ENCODE measurements at places on chromosomes 1 and 21. TPM values are rescaled to one million over a fixed set of nuclear protein-coding genes. Genes with fewer than 3 reads are reported as not detected.

GRCh38 chr1:117673405-117673804, 67.6 kb downstream of the TENT5C start:
- DNase-seq = no peak

DNA sequence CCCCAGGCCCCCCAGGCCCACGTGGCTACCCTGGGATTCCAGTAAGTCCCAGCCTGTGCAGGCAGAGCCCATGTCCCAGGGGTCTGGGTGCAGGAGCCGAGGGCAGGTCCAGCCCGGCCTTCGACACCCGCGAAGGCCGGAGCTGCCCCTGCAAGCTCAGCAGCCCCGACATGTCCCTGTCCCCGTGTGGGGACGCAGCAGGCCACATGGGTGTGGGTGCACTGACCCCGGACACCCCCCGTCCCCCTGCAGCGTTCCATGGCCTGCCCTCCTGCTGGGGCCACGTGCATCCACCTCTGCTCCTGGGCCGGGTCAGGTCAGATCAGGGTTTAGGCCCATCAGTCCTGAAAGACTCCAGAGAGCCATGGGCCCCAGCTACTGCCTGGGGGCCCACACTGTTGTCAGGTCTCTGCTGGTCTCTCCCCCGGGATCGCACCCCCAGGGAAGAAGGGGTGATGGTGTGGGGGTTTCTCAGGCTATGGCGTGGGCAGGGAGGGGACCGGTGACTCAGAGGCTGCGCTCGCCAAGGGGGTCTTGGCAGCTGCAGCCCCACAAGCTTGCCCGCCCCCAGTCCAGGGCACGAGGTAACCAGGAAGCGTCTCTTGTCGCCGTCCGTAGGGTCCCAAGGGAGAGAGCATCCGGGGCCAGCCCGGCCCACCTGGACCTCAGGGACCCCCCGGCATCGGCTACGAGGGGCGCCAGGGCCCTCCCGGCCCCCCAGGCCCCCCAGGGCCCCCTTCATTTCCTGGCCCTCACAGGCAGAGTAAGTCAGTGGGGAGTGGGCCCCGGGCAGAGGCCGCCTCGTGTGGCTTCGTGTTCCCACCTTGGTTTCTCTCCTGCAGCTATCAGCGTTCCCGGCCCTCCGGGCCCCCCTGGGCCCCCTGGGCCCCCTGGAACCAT, 37.5 kb downstream of the SLC19A1 start:
- no peak for DNase-seq

- DNase-seq = no peak
Measured at GRCh38 chr1:160330119-160330518, 12.9 kb downstream of the COPA start.

GRCh38 chr1:35808450-35809113, 766 bp downstream of the AGO4 start:
- DNase-seq = peak; percentile 15

DNA sequence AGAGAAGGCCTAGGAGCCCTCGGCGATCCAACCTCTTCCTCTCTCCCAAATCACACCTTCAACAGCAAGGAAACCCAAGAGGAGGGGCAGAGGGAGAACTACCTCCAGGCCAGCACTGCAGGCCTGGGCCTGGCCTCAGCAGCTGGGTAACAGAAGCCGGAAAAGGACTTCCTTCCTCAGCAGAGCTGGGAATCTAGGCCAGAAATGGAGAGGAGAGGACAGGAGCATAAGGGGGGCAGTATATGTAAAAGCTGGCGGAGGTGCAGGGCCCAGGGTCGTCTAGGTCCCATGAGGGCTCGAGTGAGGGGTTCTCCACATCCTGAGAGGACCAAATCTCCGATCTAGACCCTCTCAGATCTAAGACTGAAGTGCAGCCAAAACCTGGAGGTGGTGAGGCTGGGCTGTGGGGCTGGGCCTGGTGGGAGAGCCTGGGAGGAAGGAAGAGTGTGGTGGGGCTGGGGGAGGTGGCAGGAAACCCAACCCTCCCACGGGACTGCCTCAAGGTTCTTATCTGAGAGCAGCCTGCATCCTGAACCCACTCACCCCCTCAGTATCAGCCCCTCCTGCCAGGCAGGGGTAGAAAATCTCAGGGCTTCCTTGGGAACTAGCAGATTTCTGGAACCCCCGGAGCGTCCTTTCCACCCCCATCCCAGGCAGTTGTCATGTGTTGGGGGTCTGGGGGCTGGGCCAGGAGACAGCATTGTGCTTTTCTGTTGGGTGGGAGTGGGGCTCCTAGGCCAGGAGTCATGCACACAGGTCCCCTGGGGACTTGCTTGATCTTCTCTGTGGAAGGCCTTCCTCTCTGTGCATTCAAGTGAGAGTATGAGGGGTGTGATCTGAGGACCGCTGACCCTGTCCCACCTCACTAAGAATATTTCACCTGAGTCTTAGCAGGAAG, 33.0 kb downstream of the PIK3C2B start:
- DNase-seq = no peak

DNA sequence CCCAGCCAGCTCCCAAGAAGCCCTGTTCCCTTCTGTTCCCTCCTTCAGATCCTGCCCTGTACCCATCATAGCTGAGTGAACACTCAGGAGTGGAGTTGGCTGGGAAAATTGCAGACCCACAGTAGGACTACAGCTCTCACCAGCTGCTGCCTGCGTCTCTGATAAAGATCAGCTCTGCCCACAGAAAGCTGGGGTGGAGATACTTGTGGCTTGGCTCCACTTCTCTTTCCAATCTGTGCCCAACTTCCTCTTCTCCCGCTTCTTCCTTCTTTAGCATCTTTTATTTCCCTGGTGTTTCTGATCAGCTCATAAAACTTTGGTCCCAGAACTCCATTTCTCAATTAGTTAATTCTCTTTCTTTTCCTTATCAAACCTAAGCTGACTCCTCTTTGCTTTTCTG, 5.5 kb upstream of the CD1A start:
- peak; percentile 71 for DNase-seq

- DNase-seq = no peak
Measured at GRCh38 chr1:76225526-76225925, 151.0 kb downstream of the ST6GALNAC3 start.

GRCh38 chr1:92701147-92701546, 83.8 kb downstream of the EVI5 start:
- DNase-seq = no peak

DNA sequence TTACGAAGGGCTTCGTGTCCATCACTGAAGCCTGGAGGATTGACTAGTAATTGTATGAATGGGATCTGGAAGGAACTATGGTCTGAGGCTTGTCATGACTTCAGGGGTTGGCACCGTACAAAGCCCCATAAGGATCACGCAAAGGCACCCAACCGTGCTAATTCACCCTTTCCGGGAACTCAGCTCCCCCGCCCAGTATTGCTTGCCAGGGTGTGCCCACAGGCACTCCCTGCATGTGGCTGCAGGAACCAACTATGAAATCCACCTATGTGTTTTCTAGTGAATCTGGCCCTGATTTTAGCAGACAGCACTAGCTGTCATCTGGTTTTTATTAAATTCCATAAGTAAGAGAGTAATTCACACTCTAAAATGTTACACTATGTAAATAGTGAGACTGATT, 139.2 kb downstream of the TM2D1 start:
- no peak for DNase-seq

DNA sequence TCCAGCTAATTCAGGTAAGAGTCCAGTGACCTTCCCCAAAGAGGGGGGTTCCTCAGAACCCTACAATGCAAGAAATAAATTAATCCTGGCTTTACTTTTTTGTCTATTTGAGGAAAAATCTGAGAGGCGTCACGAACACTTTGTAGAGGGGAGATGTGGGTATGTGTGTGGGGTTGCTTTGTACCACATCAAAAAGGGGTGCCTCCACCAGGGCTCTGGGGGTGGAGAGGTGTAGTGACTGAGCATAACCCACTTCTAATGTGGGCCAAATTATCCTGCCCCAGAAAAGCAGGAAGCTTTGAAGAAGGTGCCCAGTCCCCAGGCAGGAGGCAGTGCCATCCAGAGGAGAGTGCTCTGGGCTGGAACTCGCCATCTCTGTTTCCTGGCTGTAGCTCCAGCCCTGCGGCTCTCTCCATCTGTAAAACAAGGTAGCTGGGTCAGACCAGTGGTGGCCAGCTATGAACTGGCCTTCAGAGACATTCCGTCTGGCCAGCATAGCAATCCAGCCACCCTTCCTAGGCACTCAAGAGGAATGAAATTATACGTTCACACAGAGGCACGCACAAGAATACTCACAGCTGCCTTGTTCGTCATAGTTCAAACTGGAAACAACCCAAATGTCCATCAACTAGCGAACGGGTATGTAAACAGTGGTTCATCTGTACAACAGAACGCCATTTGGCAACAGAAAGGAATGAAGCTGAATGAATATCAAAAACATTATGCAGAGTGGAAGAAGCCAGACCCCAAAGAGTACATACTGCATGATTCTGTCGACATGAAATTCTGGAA, 45.4 kb upstream of the TNFRSF1B start:
- no peak for DNase-seq

- no peak for DNase-seq
Measured at GRCh38 chr21:44337941-44338895, 972 bp downstream of the CFAP410 start.

GRCh38 chr1:186715887-186716809, 35.9 kb upstream of the PTGS2 start:
- DNase-seq = no peak

GRCh38 chr21:15624646-15625045, 105.1 kb upstream of the USP25 start:
- DNase-seq = no peak

DNA sequence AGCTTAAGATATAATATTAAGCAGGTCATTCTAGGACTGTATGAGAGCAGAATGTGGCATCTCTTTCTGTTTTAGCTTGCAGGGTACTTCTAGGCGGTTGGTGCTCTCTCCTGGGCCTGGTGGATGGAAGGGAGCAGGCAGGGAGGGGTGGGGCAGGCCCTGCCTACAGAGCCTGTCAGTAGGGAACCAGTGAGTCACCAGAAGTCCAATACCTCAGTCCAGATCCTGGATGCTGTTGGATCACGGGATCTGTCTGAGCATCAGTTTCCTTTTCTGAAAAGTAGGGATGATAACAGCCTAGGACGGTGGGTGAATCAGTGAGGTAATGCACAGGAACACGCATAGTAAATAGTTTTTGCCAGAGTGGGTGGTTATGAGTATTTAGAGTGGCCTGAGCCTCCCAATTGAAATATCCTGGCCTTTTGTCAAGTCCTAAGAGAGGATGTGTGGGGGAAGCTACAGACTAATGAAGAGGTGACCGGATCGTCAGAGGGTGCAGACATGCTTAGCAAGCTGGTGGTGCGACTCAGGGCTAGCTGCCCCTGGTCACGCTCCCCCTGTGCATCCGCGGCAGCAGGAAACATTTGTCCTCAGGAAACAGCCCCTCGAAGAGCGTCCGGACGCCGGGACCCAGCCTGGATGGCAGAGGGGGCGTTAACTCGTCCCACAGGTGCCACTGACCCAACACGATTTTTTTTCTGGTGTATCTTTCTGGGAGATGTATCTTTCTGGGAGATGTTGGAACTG, 23.9 kb downstream of the NAV1 start:
- DNase-seq = no peak

GRCh38 chr1:58608945-58609344, 31.9 kb upstream of the TACSTD2 start:
- DNase-seq = no peak

GRCh38 chr1:244442850-244443249, 8.9 kb downstream of the ADSS2 start:
- no peak for DNase-seq

The PADI3 gene
- polyA plus RNA-seq = not detected

The OR2L8 gene
- polyA plus RNA-seq = not detected

The NTRK1 gene
- 0.05 TPM for polyA plus RNA-seq

The CD2 gene
- 2.1 TPM for polyA plus RNA-seq

The USP16 gene
- 23.6 TPM for polyA plus RNA-seq

The PRAMEF13 gene
- not detected for polyA plus RNA-seq

Data from CD14-positive monocyte (primary cell).